ENCODE measurements at places on chromosomes 6 and 20. TPM values are rescaled to one million over a fixed set of nuclear protein-coding genes. Genes with fewer than 3 reads are reported as not detected.

HLA-E gene
- total RNA-seq: 145 TPM

HTR1E gene
- total RNA-seq: not detected

SRSF3 gene
- total RNA-seq: 167 TPM

DTNBP1 gene
- 9.7 TPM for total RNA-seq

LRFN2 gene
- not detected for total RNA-seq

DNA sequence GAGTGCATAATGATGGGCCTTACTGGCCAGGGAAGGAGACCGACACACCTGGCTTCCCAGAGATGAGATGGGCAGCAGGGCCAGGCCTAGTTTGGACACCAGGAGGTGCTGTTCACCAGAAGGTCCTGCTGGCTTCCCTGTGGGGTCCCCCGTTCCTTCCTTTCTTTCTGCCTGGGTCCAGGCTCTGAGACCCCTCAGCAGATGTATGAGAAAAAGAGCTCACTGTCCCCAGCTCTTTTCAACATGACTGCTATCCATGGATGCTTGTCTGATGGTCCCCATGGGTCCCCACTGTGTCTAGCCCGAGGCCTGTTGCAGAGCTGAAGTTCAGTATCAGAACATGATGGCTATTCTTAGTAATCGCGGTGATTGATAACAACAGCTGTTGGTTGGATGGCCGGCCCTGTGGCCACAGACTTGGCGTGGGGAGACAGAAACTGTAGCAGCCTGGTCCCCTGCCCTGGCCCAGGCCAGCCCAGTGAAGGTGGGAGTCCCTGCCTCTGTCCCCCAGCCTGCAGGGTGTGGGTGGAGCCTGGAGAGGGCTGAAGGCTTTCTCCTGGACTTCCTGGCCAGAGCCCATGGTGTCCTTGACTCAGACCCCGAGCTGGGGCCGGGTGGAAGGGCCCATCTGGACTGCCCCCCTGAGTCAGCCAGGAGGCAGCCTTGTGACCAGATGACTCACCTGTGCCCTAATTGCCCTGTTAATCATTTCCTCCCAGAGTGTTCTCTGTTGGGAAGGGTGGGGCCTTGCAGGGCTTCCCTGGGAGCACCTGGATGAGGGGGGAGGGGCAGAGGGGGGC, 9.9 kb upstream of the BAK1 start:
- peak; percentile 97 for DNase-seq

GRCh38 chr6:5706124-5707033, 300.3 kb downstream of the NRN1 start:
- DNase-seq: no peak

DNA sequence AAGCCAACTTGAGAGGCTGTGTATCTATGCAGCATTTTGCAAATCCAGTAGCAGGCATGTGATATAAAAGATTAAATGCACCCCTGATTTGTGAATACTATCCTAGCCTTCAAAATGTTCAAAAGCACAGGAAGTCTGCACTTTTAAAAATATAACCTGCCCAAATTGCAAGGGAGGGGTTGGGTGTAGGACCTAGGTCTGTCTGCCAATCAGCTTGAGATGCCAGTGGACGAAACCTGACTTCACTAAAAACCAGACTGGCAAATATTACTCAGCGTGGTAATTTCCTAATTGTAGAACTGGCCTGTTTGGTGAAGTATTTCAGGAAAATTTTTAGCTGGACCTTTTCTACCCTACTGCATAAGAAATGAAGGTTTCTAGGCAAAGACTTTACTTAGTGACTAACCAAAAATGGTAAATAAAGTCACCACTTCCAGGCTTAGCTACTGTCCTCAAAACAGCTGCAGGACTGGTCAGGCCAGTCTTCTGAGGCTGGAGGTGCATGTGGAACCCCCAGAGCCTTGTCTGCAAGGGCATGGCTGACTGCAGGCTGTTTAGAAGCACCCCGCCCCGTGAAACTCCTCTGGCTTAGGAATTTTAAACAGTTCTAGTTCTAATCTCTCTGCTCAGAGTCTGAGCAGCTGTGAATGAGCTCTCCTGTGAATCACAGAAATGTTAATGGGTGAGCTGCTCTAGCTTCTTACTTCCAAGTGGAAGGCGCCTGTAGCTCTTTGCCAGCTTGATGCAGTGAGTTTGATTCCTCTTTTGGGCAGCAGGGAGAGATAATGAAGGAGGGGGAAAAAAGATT, 104.4 kb upstream of the ESR1 start:
- DNase-seq: no peak

- DNase-seq: peak; percentile 61
Observed at GRCh38 chr6:161057103-161058091, 65.8 kb downstream of the MAP3K4 start.

GRCh38 chr6:170007468-170008293, 256.3 kb downstream of the ERMARD start:
- no peak for DNase-seq

DNA sequence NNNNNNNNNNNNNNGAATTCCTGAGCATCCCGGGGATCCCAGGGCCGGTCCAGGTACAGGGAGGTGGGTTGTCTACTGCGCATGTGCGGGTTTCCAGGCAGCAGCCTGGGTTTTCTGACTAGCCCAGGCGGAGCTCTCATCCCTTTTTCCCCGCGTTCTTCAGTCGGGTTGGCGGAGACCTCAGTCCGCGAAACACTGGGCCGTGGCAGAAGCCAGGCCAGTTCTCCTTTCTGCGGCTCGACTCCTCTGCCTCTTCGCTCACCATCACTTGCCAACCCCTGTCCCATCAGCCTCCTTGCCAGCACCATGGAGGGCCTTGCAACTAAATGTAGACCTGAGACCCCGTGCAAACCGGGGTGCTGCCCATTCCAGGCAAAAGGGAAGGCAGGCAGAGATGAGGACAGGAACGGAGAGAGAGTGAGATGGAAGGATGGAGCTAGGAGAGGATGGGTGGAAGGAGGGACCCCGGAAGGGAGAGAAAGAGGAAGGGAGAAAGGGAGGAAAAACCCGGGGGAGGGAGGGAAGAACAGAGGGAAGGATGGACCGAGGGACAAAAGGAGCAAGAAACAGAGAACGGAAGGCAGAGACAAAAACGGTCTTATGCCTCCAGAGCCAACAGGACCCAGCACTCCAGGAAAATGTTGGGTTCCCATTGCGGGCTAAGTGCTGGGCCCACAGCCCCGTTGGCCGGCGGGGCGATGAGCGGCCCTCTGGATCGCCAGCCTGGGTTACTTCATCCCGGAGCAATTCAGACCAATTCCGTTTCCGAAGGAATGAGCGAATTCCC, 445.4 kb upstream of the DEFB115 start:
- peak; percentile 59 for DNase-seq

GRCh38 chr6:168104636-168105035, 25.6 kb upstream of the FRMD1 start:
- DNase-seq: no peak

- DNase-seq: no peak
Observed at GRCh38 chr6:169232507-169232931, 21.1 kb downstream of the THBS2 start.

DNA sequence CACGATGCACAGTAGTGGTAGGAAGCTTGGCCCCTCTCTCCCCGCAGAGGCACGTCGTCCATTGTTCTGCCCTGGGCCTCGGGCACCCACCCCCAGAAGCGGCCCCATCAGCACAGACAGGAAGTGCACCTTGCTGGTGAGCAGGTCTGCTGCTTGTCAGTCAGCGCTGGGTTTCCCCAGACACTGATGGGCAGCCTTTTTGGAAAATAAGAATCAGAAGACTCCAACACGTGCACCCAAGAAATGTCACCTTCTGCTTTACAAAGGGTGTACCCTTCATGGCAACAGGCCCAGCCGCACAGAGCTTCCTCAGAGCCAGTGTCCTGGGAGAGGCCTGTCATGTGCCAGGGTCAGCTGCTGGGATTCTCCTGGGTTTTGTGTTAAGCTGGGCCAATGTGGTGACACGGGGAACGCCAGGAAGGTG, 34.7 kb upstream of the IRF4 start:
- no peak for DNase-seq

DNA sequence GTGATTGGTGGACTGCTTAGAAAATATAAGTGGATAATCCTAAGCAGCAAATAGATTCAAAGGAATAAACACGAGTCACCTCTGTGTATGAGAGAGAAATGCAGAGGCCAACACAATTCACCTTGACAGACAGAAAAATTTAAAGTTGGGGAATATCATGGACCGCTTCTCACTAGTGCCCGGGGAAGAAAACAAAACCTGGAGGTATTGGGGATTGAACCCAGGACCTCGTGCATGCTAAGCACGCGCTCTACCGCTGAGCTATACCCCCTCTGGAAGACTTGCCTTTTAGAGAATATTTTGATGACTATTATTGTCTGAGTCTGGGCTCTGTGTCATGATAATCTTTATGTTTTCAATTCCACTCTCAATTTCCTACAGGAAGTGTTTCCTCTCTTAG, 111.9 kb downstream of the TRIM27 start:
- peak; percentile 53 for DNase-seq

DNA sequence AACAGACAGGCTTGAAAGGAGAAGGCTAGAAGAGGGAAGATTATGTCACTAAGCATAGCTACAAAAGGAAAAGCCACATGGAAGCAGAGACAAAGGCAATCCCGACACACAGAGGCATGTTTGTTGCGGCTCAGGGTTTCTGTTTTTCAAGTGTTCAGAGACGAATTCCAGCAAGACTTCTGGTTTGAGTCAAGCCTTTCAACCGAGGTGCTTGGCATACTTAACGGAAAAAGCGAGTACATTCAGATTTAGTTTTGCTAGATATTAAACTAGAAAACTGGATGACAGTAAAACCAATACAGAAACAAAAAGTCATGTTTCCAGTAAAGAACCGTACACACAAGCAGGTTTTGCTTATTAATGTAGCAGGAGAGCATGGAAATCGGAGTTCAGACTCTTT, 27.2 kb downstream of the MCUR1 start:
- no peak for DNase-seq

DNA sequence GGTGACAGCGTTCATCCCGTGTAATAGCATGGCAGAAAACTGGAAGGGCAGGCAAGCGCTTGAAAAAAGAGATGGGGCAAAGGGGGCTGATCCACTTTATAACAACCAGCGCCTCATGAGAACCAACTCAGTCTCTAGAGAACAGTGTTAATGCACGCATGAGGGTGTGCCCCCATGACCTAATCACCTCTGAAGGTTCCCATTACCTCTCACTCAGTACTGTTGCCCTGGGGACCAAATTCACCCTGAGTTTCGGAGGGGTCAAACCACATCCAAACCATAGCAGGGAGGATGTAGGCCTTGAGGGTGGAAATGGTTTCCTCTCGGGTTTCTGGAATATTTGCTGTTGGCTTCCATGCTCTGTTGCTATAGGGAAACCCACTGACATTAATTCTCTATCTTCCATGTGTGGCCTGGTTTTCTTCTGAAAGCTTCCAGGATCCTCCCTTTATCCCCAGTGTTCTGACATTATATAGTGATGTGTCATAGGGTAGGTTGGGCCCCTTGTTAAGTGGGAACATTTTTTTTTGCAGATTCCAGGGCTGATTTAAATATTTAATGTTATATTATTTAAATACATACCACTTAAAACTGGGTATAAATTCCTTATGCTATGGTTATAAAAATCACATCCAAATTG, 65.2 kb downstream of the PPP1R14C start:
- peak; percentile 40 for DNase-seq

- no peak for DNase-seq
Observed at GRCh38 chr6:63764318-63764916, 128.8 kb downstream of the PHF3 start.

- DNase-seq: no peak
Observed at GRCh38 chr6:43779852-43780236, 9.8 kb downstream of the VEGFA start.

GRCh38 chr6:4459996-4460395, 316.2 kb upstream of the CDYL start:
- no peak for DNase-seq

DNA sequence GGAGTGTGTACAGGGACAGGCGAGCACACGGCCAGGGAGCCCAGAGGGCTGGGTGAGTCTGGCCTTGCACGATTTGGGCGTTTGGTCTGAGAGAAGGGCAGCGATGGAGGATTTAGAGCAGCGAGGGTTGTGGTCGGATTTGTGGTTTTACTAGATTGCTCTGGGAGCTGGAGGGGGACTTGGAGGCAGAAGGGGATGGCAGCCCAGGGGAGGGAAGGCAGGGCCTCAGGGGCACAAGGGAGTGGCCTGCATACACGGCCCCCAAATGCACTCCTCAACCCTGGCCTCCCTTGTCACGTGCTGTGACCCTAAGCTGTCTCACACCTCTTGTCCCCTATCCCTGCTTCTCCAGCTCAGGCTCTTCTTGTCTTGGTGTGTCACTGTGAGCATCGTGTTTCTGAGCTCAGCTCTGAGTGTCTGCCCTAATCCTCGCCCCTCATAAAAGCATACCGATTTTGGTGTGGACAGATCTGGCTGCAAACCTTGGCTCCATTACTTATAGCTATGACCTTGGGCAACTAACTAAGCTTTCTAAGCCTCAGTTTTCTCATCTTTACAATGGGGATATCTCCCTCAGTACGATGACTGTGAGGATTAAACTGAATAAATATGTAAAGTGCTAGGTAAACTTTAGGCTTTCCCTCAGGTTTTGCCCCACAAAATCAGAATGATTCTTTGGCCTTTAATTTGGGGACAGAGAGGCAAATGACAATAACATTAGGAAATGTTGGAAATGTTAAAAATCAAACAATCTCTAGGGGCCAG, 120.1 kb upstream of the ARMC2 start:
- no peak for DNase-seq

DNA sequence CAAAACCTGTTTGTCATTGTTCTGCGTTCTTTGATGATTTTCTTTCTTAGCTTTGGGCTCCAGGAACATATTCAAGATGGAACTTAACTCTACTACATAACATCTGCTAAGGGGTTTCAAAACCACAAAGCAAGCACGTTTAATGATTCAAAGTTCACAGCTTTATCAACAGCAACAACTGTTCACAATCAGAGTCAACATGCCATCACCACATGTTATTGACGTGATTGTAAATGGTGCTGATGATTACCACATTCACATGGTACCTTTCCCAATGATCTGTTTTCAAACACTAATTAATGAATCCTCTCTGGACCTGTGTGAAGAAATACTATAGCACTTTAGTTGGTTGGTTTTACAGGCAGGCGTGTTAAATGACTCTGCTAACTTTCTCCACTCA, 180.6 kb upstream of the CEP162 start:
- no peak for DNase-seq

- no peak for DNase-seq
Observed at GRCh38 chr20:24588047-24588635, 118.7 kb downstream of the SYNDIG1 start.

DNA sequence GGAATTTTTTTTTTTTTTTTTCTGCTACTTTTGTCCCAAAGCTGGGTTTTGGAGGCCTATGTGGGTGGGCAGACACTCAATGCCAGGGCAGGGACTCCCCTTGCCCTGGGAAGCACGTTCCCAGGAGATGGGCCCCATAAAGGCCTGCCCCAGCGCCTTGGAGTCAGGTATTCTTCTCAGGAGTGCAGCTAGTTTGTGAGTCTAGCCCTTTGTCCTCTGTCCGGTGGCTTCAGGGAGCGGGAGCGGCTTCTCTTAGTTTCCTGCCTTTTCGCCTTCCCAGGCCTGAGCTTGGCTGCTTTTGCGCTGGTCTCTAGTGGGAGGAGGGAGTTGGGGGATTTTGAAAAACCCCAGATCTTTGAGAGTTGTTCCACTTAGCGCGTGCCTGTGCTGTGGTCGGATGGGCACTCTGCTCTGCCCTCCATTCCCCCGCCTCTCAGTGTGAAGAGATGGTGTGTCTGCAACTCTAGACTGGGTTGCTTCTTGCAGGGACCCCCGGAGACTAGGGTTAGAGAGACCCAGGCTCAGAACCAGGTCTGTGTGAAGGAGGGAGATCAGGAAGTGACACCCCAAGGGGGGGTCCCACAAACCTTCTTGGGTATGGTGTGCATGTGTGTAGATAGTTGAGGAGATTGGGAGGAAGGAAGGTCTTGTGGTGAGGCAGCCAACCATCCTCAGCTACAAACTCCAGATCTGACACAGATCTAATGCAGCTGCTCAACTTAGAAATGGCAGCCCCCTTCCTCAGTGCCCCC, 1.3 kb downstream of the PLCG1 start:
- no peak for DNase-seq

- DNase-seq: peak; percentile 21
Observed at GRCh38 chr6:152669895-152670294, 27.8 kb upstream of the MYCT1 start.
